ENCODE measurements at places on chromosomes 4 and X.

GRCh38 chrX:45755703-45756102, 555.0 kb upstream of the DIPK2B start:
- no peak for ATAC-seq

DNA sequence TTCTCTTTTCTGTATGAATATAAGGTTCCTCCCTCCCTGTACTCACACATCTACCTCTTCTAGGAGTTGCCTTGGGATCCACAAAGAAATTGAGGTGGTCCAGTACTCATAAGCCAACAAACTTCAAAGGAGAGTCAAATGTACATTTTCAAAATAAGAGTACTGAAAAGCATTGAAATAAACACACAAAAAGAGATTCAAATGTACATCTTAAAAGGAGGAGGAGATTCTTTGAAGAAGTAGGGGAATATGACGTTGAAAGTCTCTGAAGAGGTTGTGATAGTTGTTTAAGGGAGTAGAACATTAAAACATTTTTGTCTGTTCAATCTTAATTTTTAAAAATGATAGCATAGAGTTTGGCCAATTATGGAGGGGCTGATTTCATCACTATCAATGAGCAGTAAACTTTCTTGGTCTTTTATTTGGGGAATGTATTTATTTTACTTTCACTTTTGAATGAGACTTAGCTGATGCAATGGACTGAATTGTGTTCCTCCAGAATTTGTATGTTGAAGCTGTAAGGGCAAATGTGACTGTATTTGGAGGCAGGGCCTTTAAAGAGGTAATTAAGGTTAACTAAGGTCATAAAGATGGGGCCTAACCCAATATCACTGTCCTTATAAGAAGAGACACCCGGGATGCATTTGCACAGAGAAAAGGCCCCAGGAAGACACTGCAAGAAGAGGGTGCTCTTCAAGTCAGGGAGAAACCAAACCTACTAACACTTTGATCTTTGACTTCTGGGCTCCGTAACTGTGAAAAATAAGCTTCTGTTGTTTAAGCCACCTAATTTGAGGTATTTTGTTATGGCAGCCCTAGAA, 226.3 kb upstream of the PGRMC2 start:
- ATAC-seq, result no peak

GRCh38 chr4:35643661-35644060, 600.7 kb downstream of the ARAP2 start:
- no peak for ATAC-seq

DNA sequence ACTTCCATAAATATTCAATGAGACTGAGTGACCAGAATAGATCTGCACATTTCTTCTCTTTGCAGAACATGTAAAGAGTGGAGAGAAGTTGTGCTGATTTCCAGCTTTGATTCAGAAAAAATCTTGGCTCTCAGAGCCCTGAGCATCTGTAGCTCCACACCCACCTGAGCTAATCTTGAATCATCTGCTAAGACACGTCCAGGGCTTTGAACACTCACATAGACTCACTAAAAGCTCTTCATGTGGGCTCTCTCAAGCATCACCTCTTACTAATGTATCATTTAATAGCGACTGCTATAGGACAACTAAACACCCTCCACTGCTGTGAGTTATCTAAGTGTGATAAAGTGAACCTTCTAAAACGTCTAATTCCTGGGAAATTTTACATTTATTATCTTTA, 147.7 kb upstream of the GRIA3 start:
- ATAC-seq, result no peak

GRCh38 chr4:137623013-137623412, 90.7 kb upstream of the PCDH18 start:
- no peak for ATAC-seq

DNA sequence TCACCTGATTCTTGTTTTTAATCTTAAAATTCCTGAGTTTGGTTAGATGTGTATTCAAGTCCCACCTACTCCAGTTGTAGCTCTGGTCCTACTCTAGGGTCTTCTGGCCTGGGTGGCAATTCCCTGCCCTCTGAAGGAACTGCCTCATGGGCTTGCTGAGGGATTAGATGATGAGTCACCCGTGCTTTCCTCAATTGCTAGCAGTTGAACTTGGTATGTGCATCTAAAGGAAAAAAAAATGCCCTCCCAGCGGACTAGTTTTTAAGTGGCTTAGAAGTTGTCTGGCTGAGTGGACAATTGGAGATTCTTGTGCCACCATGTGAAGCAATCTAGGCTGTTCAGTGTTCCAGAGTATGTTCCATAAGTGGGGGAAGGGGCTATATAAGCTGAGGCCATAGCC, 127.0 kb downstream of the CCNG2 start:
- no peak for ATAC-seq

DNA sequence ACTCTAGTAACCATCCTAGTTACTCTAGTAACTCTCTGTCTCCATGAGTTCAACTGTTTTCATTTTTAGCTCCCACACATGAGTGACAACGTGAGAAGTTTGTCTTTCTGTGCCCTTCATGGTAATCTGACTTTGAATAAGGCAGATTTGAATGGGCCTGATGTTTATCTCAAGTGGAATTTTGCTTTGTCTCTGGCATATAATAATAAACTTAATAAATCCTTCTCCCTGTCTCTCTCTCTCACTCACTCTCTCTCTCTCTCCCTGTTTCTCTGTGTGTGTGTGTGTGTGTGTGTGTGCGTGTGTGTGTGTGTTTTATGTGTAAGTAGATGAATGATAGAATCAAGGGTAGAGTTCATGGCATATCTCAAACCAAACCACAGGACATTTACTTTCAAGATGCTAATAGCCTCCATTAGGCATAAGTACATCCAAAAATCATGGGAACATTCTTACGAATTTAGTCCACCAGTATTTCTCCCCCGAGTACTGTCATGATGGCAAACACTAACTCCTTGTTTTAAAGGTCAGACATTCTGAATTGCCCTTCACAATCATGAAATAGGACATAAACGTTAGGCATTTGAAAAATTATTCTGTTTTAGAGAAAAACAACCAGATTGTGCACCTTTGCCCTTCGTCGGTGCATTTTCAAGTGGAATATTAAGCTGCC, 193.1 kb downstream of the SPATA18 start:
- ATAC-seq, result no peak

- no peak for ATAC-seq
Measured at GRCh38 chr4:86857341-86858052, 8.3 kb upstream of the SLC10A6 start.

- no peak for ATAC-seq
Measured at GRCh38 chrX:107450823-107451509, 1.5 kb downstream of the FRMPD3 start.

- no peak for ATAC-seq
Measured at GRCh38 chrX:149267878-149268813, 237.0 kb downstream of the IDS start.

DNA sequence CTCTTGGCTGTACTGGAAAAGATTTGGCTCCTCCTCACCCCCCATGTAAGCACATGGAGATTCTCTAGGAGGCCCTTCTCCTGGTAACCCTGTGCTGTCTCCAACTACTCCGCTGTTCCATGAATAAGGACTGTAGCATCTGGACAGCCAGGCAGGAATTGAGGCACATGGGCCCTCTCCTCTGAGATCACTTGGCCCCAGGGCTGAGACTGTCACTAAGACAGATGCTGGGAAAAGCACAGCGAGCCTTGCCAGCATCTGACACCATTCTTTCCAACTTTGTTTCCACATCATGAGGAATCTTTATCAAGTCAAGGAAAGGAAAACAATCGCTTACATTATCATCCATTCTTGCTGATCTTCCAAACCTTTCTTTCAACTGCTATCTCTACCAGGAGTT, 222.6 kb upstream of the INTU start:
- ATAC-seq, result no peak

GRCh38 chr4:68367835-68368234, 17.9 kb upstream of the YTHDC1 start:
- no peak for ATAC-seq

Data from activated CD4-positive, CD25-positive, alpha-beta regulatory T cell treated with anti-CD3 and anti-CD28 coated beads, Interleukin-2, amount 50 U/mL, for 24 hours (primary cell).